ENCODE measurements at places on chromosomes 3 and 15.

GRCh38 chr15:91944331-91944730, 90.8 kb downstream of the SLCO3A1 start:
- no peak for DNase-seq

DNA sequence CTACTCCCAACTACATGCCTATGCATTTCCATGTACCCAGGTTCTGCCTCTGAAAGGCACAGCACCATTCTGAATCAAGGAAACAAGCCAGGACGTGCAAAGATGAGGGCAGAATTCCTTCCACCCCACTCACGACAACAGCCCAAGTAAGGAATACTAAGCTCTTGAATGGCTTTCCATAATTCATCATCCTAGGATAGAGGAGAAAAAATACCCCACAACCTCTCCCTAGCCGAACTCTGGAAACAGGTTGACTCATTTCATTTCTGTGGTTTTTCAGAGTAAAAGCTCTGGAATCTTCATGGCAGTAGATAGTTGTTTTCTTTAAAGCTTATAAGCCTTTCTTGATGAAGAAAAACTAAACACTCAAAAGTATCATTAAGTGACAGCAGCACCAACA, 77.8 kb downstream of the PDZRN3 start:
- no peak for DNase-seq

- no peak for DNase-seq
These were observed at the start of gene BOC for GRCh38 chr3:113211330-113212149. TSS of gene BOC (plus strand) at chr3:113211557. CDS start at chr3:113249803, 38,246 bp downstream.

DNA sequence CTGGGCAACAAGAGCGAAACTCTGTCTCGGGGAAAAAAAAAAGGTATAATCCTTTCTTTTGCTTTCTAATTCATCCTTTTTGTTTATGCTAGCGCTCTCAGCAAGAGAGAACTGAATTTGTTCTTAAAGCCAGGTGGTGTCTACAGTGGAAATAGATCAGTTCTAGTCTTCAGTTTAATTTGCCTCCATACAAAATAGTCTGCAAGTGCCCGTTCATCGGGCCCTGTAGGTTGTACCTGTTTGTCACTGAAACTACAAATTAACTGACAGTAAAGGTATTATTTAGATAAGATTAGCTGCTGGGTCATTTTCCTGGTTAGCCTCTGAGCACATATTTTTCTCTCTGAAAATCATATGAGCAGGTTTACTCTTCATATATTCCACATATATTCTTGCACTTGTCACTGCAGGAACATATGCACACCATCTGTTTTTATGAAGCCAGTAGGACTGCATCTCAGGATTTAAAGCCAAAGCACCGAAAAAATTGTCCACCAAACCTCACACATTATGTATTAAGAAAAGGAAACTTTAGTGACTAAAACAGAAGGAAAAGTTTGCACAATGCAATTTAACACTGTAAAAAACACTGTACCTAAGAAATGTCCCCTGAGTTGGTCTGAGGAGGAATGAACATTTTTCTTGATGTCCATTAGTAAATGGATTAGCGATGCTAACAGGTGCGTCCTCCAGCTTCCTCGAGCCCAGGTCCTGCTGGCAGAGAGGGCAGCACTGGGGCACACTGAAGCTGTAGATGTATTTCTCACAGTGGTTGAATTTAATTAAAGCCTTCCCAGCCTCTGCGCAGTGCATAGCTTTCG, 437 bp downstream of the MKRN2OS start:
- no peak for DNase-seq

DNA sequence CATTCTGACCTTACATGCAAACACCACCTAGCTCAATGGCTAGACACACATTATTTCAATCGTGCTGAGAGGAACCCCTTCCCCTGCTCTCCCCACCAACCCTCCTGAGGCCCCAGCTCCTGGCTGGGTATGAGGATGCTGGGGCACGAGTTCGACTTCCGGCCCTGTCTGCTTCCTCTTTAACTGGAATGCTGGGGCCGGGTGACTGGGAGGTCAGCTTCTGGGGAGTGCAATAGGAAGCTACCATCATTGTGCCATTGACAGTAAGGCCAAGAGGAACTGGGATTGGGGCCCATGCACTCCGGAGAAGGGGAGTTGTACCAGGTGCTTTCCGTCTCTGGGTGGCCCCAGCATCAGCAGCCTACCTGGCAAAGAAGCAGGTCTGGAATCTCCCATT, 15.6 kb upstream of the TLE3 start:
- no peak for DNase-seq

- no peak for DNase-seq
These were observed 1.2 kb downstream of the CLSTN2 start for GRCh38 chr3:139935866-139936817.

- no peak for DNase-seq
These were observed 40.5 kb downstream of the CEP63 start for GRCh38 chr3:134526319-134526718.

- DNase-seq: peak; percentile 69
These were observed 5.0 kb downstream of the C2CD4A start for GRCh38 chr15:62071711-62072308.

- no peak for DNase-seq
These were observed 61.7 kb downstream of the TGFBR2 start for GRCh38 chr3:30668051-30668609.

GRCh38 chr15:78083687-78084448, 6.4 kb upstream of the TBC1D2B start:
- no peak for DNase-seq

DNA sequence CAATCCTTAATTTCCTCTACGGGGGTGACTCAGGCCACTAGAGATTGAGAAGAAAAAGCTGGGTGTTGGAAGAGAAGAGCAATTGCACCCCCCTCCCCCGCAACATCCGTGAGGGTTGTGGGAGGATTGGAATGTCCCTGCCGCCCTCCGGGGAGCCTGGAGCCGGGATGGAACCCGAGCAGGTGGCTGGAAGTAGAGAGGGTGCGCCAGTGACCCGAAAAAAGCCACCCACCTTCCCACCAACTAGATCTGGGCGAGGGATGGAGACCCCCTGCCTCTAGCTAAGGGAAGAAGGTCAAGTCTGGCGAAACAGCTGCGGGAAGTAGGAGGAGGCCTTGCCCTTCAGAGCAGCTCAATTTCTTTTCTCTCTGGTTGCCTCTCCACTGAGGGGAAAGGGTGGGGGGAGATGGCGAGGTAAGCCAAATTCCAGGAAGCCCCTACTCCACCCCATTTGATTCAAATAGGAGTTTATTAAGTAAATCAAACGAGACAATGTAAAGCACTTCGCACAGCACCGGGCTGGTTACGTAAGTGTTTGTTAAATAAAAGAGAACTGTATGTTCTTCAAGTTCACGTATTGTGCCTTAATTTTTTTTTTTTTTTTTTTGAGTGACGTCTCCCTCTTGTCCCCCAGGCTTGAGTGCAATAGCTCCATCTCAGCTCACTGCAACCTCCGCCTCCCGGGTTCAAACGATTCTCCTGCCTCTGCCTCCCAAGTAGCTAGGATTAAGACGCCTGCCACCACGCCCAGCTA, 1.1 kb upstream of the WWTR1 start:
- DNase-seq: no peak

DNA sequence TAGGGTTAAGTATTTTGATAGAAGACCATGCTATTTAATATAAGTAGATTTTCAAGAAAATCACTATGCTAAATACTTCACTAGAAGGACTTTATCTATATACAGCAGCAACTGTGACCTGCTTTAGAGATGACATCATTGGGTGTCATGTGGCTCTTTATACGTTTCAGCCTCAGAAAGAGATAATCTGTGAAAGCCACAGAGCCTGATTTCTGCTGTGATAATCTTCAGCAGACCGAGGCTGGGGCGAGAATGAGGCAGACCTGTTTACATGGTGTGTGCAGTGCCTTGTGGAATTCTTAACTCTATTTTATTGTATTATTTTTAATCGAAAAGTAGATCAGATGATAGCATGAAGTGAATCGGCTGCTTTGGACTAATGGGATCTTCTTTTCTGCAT, 471.2 kb downstream of the MFSD1 start:
- DNase-seq: no peak

DNA sequence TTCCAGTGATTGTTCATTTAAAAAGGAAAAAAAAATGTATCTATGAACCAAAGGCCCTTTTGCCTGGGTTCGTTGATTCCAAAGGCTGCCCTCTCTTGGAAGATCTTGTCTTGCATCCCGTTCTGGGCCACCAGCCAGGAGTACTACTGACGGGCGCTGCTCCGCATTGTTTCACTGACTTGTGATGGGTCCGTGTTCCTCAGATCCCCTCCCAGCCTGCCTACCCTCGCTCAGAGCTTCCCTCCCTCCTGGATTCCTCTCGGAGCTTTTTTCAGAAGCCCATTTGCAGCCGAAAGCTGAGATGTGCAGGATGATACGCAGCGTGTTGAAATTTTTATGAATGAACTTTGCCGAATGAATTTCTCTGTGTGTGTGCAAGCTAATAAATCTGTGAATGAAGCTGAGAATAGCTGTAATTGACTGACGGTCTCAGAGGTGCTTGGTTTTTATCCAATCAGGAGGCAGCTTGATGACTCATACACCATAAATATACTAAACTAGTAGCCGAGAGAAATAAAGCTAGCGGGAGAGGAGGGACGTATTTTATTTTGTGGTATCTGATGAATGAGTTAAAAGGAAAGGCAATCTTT, at the start of gene SHC4:
Gene SHC4, minus strand, starts transcription at position 396 of the 590 bp plus-strand sequence. CDS start 904 bp downstream, outside the sequence.
- DNase-seq: peak; percentile 24

DNA sequence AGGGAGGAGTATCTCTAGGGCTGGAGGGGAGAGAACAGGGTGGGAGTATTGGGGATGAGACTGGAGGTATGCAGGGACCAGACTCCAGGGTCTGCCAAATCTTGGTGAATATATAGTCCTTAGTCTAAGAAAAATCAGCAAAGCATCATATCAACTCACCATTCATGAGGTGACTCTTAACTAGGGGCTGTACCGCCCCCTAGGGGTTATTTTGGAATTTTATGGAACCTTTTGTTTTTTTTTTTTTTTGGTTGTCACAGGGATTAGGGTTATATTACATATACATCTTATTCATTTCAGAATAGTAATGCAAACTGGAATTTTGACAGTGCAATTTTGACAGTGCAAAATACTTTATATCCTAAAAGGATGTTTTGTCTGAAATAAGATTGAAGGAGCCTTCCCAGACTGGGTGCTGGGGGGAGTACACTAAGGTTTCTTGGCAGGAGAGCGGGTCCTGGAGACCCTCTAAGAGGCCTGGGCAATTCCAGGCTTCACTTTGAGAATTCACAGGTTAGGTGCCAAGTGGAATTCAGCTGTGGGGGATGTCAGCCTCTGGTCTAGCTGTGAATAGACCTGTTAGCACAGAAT, 7.5 kb downstream of the CMTM7 start:
- peak; percentile 62 for DNase-seq

- no peak for DNase-seq
These were observed at the start of gene ARNT2 for GRCh38 chr15:80404057-80404760. TSS of gene ARNT2 (plus strand) at chr15:80404382. CDS start at chr15:80404516, 134 bp downstream.

DNA sequence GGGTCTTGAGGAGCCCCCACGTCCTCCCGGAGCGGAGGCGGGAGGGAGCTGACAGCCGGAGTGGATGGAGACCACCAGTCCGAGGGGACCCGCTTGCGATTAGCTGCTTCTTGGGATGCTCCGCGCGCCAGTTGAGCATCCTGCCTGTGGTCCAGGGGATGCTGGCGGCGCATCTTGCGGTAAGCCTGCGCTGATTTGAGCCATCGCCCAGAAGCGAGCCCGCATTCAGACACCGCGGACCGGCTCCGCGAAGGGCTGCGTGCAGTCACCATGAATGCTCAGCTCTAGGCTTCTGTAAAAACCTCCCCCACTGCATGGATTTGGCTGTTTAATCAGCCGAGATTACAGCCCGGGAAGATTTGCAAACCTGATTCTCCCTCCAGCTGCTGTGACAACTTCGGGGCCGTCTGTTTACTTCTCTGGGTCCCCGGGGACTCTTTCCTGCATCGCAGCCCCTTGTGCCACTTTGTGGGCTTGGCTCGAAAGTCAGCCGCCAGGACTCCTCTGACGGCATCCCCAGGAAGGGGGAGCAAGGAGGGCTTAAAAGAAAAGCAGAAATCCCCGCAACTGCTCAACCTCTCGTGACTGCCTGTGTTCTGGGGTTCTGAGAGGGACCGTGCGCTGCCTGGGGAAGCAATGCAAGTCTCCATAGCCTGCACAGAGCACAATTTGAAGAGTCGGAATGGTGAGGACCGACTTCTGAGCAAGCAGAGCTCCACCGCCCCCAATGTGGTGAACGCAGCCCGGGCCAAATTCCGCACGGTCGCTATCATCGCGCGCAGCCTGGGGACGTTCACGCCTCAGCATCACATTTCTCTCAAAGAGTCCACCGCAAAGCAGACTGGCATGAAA, 171.1 kb downstream of the KCNAB1 start:
- no peak for DNase-seq

DNA sequence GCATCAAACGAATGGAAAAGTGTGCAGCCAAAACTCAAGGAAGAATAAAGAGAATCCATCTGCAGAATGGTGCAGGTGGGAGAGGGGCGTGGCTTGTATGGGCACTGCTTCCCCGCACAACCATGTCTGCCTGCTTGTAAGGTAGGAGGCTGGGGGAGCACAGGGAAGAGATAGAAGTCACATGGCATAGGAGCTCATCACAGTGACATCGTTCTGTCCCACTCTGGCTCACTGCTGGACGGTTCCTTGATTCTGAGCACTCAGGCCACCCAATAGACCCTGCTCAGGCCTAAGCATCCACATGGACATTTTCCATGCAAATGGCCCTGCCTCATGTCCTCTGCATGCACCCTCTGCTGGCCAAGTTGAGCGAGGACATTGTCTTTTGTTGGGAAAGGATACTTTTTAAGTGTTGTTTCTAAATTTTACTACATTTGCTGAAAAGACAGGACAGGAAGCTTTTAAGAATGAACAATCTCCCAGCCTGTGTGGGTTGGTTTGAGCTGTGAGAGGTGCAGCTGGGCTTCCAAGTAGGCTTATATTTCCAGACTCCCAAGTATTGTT, 3.1 kb downstream of the MYLK start:
- peak; percentile 34 for DNase-seq

DNA sequence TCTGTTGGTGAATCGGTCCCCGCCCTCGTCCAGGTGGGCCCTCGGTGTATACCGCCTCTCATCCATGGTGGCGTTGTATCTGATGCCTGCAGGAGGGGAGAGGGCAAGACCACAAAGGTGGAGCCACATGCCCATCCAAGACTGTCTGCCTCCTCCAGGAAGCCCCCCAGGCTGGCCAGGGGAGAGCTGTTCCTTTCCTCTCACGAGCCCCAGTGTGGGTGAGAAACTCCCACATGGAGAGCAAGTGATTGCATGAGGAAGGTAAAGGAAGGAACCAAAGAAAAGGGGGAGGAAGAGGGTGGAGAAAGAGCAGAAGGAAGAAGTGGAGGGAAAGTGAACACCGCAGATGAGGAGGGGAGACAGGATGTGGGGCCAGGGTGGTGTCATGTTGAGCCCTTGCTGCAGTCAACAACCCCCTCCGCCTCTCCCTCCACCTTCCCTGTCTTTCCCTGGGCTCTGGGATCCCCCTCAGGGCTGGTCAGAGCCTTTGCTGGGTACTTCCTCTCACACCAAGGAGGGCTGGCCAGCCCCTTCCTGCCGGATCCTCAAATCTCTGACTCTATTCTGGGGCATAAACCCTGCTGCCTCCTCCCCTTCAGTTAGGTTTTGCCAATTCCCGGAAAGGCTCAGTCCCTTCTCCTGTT, 49.3 kb downstream of the FEM1B start:
- no peak for DNase-seq

GRCh38 chr3:72439321-72440183, 408.7 kb downstream of the SHQ1 start:
- no peak for DNase-seq

- DNase-seq: no peak
These were observed 656.4 kb downstream of the MECOM start for GRCh38 chr3:169007145-169007544.

All from AML-193 (cell line).